ENCODE measurements at places on chromosomes 12 and 14.

- DNase-seq: peak; percentile 18
Measured at GRCh38 chr12:132393991-132394949, 64.9 kb upstream of the GALNT9 start.

- DNase-seq: no peak
Measured at GRCh38 chr12:89709995-89710872, 1.6 kb upstream of the ATP2B1 start.

- DNase-seq: no peak
Measured at GRCh38 chr12:111012918-111013317, 92.5 kb upstream of the MYL2 start.

DNA sequence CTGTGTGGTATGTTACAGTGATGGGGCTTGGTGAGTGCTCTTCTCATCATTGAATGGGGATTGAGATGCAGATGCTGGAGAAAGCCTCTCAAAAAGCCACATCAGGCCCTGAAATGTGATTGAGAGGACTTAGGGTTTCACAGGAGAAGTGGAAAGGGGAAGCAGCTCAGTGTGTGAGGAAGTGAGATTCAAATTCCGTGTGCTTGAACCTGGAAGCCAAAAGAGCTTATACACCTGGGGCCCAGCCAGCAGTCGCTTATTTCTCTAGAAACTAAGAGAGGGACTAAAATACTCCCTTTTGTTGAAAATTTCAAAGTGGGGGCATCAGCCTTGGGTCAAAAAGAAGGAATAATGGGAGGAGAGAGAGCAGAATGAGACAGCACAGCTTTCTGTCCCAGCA is 39.1 kb upstream of the GZMB start:
- no peak for DNase-seq

- peak; percentile 64 for DNase-seq
Measured at GRCh38 chr12:121240484-121241101, 30.7 kb downstream of the P2RX4 start.

DNA sequence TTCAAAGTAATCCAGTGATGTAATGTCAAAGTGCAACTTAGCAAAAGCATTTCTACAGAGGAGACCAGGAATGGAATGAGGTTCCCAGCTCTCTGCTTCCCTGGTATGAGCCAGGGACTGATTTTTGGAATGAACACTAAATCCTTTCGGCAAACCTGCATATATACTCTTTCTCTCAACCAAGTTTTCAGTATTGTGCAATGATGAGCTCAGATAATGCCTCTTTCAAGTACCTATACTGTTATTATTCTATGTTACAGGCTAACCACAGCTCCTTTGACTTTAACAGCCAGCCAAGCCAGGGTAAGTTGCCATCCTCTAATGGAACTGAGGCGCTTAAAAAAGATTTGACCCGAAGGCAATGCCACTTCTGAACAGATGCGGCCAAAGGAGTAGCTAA is 104.9 kb upstream of the FSCB start:
- DNase-seq: no peak

- DNase-seq: no peak
Measured at GRCh38 chr14:47226877-47227520, 448.4 kb downstream of the MDGA2 start.

GRCh38 chr12:50918584-50919316 is 33.6 kb upstream of the HIGD1C start:
- DNase-seq: no peak

DNA sequence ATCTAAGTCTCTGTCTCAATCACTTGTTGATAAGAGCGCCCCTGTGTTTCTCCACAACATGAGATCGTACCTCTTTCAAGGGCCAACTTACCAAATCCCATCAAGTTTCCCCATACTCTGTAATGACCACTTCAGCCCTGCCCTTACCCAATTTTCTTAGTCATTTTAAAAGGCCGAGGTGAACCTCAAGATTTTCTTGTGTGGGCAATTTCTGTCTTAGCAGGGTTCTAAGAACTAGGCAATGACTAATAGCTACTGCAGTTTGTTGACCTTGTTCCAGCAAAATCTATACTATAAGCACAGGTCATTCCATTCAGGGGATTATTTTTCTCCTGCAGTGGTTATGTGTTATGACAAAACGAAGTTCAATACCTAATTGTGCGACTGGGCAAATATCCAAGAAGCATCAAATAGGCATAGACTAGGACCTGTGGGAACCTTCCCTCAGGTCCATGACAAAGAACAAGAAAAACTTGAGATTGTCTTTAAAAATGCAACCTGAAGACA is 359.8 kb downstream of the PCNX1 start:
- peak; percentile 82 for DNase-seq

- no peak for DNase-seq
Measured at GRCh38 chr12:1666685-1667162, 24.1 kb upstream of the ADIPOR2 start.

- DNase-seq: no peak
Measured at GRCh38 chr12:105409801-105410471, 79.4 kb downstream of the C12orf75 start.

DNA sequence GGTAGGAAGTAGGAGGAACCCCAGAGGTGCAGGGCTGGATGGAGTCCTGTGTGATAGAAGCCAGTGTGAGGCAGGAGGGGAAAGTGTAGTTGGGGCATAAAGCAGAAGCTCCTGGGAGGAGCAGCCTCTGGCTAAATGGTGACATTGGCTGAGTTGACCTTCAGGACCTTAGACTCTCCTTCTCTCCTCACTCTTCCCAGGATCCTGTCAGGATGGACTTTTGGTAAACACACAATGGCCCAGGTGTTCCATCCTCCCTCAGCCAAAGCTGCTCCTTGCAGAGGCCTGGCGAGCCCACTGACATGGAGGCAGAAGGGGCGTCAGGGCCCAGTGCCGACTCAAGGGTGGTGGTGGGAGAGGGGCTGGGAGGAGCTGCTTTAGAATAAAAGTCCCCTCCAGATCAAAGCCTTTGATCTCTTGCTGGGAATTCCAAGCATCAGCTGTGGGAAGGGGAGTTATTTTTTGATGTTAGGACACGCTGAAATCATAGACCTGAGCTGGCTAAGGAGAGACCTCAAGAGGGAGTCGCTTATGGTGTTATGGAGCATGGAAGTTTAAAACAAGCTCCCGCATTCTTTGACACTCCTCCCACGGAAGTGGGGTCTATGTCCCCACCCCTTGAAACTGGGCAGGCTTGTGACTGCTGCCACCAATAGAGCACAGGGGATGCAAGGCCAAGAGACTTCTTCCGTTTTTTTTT is 44.1 kb downstream of the SMIM41 start:
- no peak for DNase-seq

- DNase-seq: no peak
Measured at GRCh38 chr12:106586278-106586802, 3.5 kb downstream of the RFX4 start.

DNA sequence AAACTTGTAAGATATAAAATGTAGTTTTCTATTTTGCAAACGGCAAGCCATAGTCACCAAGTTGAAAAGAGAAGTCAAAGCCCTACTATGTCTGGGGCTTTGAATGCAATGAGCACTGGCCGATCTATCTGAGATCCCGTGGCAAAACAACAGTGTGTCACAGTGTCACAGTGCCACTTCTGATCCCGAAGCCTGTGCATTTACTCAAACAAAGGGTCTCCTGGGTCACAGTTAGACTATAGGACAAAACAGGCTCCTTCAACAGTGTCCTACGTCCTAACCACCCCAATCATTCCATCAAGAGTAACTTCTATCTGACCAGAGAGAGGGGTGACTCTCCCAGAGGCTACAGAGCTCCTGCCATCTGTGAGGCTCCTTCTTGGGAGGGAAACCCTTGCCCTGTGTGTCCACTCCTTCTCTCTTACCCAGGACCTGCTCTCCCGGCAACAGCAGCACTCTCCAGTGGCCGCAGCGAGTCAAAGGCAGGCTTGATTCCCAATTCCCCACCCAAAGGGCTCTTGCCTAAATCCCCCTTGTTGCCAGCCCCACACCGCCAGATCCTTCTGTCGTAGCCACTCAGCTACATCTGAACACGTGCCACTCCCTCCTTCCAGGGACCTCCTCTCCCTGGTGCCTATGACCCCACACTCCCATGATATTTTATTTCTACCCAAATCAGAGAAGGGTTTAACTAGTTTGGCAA is 14.0 kb upstream of the SELPLG start:
- DNase-seq: no peak

DNA sequence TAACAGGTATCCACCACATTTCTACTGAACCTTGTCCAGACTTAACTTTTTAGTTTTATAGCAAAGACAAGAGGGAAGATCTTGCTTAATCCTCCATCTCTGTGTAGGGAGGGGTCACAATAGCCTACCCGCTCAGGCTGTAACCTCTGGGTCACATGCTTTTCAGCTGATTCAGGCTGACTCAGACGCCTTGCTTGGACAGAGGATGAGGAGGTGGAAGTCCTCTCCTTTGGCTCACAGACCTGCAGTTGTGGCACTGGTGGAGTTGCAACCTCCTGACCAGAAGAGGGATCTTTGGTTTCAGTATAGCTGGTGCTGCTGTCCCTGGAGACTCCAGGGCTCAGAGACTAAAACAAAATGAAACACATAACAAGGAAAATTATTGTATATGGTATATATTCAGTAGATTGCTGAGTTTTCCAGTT is 16.2 kb downstream of the ACIN1 start:
- DNase-seq: no peak

GRCh38 chr14:37721976-37722659 is 126.7 kb downstream of the TTC6 start:
- no peak for DNase-seq

GRCh38 chr12:93642751-93643150 is 34.4 kb upstream of the CRADD start:
- no peak for DNase-seq

DNA sequence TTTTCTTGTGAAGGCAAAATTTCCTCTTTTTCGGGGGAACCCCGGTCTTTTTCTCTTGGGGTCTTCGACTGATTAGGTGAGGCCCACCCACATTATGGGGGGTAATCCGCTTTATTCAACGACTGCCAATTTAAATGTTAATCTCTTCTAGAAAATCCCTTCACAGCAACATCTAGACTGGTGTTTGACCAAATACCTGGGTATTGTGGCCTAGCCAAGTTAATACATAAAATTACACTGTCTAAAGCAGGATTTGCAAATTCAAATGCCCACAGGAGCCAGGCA is 170.0 kb upstream of the FOXN3 start:
- no peak for DNase-seq

GRCh38 chr12:132275110-132275531 is 54.3 kb downstream of the GALNT9 start:
- DNase-seq: no peak

DNA sequence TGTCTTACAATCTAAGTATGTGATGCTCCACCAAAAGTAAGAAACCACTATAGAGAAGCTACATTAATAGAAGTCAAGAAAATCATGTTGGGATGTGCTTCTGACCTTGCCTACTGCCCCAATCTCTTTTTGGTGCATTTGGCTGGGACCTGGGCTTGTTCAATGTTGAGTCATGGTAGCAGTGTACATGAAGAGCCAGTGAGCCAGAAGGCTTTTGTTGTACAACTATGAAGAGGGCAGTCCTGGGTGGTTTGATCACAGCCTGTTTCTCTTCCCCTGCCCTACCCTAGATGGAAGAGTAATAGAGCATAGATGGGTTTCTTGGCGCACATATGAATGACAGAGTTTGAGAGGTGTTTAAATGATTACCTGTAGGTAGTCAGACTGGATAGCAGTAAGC is 56.4 kb downstream of the UBR7 start:
- no peak for DNase-seq

DNA sequence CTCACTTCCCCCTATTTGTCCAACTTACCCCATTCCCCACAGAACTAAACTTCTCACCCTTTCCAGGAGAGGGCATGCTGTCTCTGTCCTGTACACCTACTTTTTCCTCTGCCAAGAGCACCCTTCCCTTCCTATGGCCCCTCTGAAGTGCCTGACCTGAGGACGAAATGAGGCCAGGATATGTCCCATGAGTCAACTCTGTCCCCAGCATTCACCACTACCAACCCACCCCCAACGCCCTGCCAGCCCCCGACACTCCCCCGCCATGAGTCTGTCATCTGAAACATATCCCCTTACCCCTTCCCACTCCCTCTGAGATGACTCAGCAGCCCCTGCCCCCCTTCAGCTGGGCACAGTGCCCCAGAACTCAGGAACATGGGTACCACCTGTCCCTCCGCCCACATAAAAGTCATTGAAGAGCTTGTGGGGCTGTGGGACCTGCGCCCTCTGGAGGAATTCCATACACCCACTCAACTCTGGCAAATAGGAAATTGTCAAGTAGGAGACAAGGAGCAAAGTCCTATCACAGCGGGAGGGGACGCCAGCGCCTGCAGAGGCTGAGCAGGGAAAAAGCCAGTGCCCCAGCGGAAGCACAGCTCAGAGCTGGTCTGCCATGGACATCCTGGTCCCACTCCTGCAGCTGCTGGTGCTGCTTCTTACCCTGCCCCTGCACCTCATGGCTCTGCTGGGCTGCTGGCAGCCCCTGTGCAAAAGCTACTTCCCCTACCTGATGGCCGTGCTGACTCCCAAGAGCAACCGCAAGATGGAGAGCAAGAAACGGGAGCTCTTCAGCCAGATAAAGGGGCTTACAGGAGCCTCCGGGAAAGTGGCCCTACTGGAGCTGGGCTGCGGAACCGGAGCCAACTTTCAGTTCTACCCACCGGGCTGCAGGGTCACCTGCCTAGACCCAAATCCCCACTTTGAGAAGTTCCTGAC is 26.3 kb downstream of the ITGA7 start:
- no peak for DNase-seq

DNA sequence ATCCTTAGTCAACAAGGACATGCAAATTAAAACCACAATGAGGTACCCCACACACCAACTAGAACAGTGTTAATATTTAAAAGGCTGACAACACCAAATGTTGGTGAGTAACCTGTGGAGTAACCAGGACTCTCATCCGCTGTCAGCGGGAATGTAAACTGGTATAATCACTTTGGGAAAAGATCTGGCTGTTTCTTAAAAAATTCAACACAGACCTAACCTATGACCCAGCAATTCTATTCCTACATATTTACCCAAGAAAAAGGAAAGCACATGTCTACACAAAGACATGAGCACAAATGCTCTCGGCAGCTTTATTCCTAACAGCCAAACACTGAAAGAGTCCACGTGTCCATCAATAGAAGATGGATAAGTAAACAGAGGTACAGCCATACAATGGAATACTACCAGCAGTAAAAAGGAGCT is 26.6 kb downstream of the NRDE2 start:
- no peak for DNase-seq

- DNase-seq: no peak
Measured at GRCh38 chr12:38931461-38931860, 26.1 kb upstream of the CPNE8 start.

GRCh38 chr14:54724676-54725325 is 157.9 kb downstream of the SAMD4A start:
- DNase-seq: no peak

GRCh38 chr14:94539181-94539580 is 22.1 kb upstream of the SERPINA4 start:
- no peak for DNase-seq

DNA sequence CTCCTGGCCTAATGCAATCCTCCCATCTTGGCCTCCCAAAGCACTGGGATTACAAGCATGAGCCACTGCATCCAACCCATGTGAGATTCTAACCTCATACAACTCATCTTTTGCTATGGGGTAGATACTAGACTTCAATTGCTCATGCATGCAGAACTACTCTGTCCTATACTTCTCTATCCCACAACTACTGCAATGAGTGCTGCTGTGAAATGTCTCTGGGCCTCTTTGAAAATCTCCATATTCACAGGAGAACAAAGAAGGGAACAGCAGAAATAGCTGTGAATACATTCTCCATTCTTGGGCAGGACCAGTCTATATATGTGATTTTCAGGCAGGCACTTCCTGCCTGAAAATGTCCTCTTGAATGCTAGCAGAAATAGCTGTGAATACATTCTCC is 220.7 kb upstream of the GRIP1 start:
- no peak for DNase-seq

GRCh38 chr12:6264402-6265037 is 46.0 kb upstream of the PLEKHG6 start:
- no peak for DNase-seq

Data from activated CD4-positive, alpha-beta T cell treated with anti-CD3 and anti-CD28 coated beads, Interleukin-2, amount 50 U/mL, for 16 hours (primary cell).